ENCODE measurements at places on chromosomes 7 and 10.

DNA sequence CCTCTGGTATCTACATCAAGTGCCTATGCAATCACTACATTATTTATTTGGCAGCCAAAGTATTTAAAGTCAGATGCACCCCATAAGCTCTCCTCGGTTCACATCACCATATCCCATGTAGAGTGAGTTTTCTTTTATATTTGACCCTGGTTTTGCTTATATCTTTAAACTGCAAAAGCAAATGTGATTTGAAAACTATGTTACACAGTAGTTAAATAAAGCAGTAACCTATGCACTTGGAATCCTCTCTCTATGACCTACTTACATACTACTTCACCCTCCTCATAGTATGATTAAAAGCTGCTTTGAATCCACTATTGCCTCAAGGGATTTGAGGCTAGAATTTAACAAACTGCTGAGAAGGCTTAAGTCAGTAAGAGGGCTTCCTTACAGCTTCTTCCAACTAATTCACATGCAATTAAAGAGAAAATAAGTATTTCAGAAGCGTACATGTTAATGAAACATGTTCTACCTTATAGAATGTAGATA, 2.2 kb upstream of the CELF2 start:
- H3K27me3 ChIP-seq: no peaks in the 10 kb centered on the region
- H3K27ac ChIP-seq: no peak overlapping the region
- peaks cover 11% of the 10 kb centered on the region for H3K4me1 ChIP-seq
- H3K36me3 ChIP-seq: no peaks in the 10 kb centered on the region
- no peak overlapping the region for H3K4me3 ChIP-seq
- DNase-seq: no peak

DNA sequence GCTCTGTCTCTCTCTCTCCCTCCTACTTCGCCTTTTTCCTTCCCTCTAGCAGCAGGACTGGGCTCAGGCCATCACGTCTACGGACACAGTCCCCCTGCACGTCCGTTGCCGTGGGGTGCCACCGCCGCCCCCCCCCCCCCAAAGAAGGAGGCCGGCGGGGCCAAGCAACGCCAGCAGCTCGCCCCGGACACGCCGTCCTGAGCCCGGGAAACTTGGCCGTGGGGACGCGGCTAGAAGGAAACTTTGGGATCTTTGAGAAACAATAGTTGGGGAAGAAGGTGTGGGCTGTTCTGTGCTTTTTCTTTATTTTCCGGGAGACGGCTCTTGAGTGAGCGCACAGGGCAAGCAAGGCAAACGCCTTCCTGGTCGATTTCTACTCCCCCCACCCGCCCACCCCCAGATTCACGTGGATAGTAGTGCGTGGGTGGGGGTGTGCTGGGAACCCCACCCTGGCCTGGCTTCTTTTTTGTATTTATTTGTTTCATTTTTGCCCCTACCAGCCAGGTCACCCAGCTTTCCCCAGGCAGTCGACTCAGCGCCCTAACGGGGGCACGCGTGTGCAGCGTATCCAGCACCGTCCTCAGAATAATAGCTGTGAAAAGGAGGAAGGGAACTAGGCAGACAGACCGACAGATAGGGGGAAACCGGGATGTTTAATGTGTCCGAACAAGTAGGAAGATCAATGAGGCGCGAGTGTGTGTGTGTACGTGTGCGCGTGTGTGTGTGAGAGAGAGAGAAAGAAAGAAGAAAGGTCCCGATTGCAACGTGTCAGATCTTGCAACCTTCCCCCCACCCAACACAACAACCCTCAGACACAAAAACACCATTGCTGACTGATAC, 1.4 kb downstream of the MXI1 start:
- H3K27ac ChIP-seq: peak overlapping the region; percentile 95
- H3K27me3 ChIP-seq: no peaks in the 10 kb centered on the region
- no peaks in the 10 kb centered on the region for H3K36me3 ChIP-seq
- peaks cover 2% of the 10 kb centered on the region for H3K4me1 ChIP-seq

- H3K27me3 ChIP-seq: no peaks in the 10 kb centered on the region
- H3K4me1 ChIP-seq: peaks cover 4% of the 10 kb centered on the region
- H3K27ac ChIP-seq: no peak overlapping the region
- H3K36me3 ChIP-seq: no peaks in the 10 kb centered on the region
These were observed 487.4 kb upstream of the CELF2 start for GRCh38 chr10:10530313-10530712.

DNA sequence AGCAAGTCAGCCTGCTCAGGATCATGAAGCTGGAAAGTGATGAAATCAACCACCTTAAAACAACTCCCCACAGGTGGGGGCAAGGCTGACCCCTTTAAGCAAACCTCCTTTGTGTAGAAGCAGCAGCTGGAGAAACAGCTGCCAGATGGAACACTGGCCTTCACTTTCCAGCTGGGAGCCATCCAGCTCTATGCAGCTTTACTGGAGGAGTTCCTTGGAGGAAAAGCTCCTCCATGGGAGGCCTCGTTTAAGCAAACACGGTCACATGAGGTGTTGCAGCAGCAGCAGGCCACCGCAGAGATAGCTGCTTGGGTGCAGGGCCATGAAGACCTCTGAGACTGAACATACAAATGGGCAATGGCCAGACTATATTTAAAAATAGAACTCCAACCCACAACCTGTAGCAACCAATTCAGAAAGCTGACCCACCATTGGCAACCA, 13.0 kb upstream of the DLG5 start:
- H3K4me1 ChIP-seq: peaks cover 15% of the 10 kb centered on the region
- no peaks in the 10 kb centered on the region for H3K36me3 ChIP-seq
- peak; percentile 80 for DNase-seq
- peak overlapping the region; percentile 36 for H3K27ac ChIP-seq

GRCh38 chr7:45902820-45903219, 14.5 kb downstream of the IGFBP1 start:
- no peak overlapping the region for H3K27ac ChIP-seq
- no peaks in the 10 kb centered on the region for H3K27me3 ChIP-seq
- H3K36me3 ChIP-seq: no peaks in the 10 kb centered on the region
- no peak for DNase-seq
- no peaks in the 10 kb centered on the region for H3K4me1 ChIP-seq
- no peak overlapping the region for H3K4me3 ChIP-seq

All from ovary (tissue), 10 donors.